Activated gamma-delta T cell (primary cell): ENCODE measurements at places on chromosomes 1 and 21.

DNA sequence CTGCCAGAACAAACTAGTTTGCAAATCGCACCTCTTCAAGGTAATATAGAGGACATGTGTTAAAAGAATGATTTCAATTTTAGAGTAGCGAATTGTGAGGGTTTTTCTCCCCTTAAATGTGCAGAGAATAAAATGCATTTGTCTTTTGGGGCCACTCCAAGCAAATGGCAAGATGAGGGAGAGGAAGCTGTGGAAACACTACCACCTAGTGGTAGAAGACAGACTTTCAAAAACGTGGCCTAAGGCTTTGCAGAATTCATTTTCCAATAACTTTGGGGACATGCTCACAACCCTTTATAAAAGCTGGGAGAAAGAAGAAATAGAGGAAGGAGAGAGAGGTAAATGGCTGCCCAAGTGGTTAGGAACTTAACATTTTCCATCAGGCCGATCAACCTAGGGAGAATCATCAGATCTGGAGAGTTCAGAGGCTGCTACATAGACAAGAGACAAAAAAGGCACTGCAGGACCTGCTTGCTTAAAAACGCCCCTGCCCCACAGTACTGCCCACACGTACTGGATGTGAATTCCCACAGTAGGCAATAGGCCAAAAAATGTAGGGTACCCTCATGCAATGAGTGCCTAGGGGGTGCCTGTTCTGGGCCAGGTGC lies 15.7 kb upstream of the RCAN1 start:
- no peak for DNase-seq

GRCh38 chr1:179828554-179829110 lies 49.0 kb downstream of the TOR1AIP2 start:
- DNase-seq, result no peak

- DNase-seq, result no peak
These were observed 16.0 kb downstream of the SLX9 start for GRCh38 chr21:44955798-44956175.

DNA sequence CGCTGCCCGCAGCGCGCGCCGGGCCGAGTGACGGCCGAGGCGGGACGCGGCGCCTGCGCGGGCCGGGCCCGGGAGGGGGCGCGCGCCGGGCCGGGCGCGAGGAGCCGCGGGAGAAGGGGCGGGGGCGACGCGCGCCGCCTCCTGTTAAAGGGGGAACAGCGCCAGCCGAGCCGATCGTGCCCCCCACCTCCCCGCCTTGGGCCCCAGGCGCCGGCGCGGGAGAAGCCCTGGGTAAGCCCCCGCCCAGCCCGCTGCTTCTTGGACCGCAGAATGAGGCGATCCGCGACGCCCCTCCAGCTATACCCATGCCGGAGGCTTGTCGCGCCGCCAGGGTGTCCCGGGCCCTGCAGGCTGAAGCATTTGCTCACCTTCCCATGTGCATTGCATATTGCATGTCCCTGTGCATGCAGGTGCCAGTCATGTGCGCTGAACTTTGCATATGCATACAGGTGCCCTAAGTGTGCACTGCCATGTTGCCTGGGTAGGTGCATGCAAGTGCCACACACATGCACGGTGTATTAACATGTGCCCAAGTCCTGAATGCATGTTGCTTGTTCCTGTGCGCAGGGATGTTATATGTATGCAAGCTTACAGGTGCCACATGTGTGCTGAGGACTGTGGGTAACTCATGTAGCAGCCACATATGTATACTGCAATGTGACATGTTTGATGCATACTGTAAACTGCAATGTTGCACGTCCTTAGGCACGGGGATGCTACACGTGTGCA lies at the start of gene ADGRB2:
TSS of gene ADGRB2 (minus strand) at position 29 of the 729 bp plus-strand sequence. CDS start 7,119 bp downstream, outside the sequence.
- peak; percentile 44 for DNase-seq

- DNase-seq, result no peak
These were observed 116.3 kb upstream of the CACYBP start for GRCh38 chr1:174883409-174883808.

- no peak for DNase-seq
These were observed 123.4 kb upstream of the LYPLAL1 start for GRCh38 chr1:219050086-219050821.

GRCh38 chr1:6129313-6129712 lies 50.8 kb downstream of the CHD5 start:
- DNase-seq, result no peak

GRCh38 chr21:45713613-45714012 lies 70.1 kb downstream of the PCBP3 start:
- DNase-seq, result no peak

- no peak for DNase-seq
These were observed 8.1 kb downstream of the TFF3 start for GRCh38 chr21:42307106-42307505.

DNA sequence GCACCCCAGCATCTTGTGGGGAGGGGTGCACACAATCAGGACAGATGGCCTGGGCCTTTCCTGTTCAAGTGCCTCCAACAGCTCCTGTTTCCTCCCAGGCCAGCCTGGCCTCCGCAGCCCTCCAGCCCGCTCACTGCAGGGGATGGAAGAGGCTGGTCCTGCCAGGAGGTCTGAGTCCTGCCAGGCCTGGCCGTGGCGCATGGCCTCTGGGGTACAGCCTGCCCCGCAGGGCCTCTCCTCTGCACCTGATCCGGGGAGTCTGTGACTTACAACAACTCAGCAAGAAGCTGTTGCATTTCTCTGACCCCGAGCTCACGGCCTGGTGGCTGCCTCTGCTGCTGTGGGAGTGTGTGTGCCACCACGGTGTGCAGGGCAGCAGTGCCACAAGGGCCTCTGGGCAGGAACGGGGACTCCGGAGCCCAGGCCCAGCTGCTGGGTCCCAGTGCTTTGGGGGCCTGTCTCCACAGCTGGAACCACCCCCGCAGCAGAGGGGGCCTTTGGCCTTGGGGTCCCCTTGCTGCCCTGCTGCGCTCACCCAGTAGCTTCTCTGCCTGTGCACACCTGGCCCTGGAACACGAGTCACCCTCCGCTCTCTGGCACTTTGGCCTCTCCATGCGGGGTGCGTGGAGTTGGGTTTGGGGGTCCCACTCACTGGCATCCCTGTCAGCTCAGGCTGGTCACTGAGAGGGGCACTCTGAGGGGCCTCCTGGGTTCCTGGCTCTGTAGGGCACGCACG lies 17.4 kb upstream of the LRRC3 start:
- DNase-seq, result no peak

GRCh38 chr1:17021896-17022295 lies 10.2 kb upstream of the ATP13A2 start:
- no peak for DNase-seq

DNA sequence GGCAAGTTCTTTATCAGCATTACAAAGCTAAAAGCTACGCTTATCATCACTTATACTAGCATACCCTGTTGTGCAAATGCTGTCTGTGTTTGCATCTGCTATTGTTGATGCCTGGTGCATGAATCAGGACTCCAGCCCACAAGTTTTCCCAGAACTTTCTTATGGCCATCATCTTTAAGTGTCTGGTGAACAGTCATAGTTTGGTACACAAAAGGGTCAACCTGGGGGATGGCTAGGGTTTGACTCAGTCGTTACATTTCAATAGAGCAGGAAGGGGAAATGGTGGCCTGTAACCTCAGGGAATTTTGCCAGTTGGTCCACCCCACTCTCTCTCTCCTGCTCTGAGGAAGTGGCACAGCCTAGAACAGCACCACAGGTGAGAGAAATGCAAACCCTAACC lies 35.4 kb downstream of the SELL start:
- no peak for DNase-seq

DNA sequence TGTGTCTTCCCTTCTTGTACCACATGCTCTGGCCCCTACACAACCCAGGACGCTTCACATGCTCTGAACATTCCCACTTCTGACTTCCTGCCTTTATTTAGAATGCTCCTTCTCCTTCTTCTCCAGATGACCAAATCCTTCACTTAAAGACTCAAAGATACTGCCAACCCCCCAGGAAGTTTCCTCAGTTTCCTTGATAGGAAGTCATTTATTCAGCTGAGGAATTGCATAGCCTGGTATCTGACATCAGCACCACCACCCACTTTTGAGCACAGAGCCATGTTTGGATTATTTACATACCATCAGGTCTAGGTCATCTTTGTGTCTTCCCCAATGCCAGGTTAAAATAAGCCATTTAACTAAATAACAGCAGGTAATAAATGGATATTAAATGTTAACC lies 42.4 kb downstream of the GFI1 start:
- no peak for DNase-seq

DNA sequence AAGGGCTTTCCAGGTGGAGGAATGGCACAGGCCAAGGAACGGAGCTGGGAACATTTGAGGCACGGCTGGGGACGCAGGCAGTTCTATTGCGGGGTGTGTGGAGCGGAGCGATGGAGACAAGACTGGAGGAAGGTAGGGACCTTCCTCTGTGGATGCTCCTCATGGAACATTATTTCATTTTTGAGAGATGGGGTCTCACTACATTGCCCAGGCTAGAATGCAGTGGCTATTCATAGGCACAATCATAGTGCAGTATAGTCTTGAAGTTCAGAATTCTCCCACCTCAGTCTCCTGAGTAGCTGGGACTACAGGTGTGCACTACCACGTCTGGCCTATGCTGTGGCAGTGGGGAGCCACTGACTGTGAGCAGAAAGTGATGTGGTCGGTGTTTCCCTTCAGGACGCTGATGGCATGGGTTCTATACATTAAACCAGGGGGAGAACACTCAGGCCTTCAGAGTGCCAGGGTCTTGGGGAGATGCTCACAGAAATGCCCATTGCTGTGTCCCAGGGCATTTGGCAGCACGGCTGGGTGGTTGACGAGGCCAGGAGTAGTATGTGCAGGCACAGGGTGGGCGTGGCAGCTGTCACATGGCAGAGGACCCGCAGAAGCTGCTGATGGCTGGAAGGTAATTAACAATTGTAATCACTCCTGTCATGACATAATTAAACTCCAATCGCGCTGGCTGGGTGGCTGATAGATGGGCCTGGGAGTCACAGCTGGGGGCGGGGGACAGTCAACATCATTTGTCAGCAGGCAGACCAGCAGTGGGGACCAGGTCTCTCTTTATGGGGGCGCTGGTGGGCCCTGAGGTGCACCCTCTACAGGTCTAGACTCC lies 40.8 kb upstream of the ACOT11 start:
- no peak for DNase-seq

DNA sequence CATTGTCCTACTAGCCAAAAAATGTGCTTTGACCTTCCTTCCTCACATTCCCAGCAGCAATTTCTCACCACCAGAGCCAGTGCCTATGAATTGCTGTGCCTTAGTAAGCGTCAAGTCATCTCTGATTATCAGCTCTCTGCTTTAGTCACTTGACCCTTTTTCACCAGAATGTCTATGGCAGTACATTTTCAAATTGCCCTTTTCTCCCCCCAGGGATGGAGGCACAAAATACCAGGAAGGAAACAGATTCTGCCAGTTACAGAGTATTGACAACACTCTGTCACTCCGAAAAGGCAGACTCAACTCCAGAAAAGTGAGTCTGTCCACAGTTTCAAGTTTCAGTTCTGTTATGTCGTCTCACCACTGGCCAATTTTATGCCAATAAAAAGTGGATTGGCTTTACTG lies 167.4 kb downstream of the TNFSF18 start:
- no peak for DNase-seq

GRCh38 chr1:177368255-177368654 lies 197.5 kb downstream of the BRINP2 start:
- no peak for DNase-seq

GRCh38 chr1:18944810-18945209 lies 11.7 kb downstream of the IFFO2 start:
- DNase-seq, result no peak

GRCh38 chr1:154151311-154151710 lies 3.6 kb downstream of the NUP210L start:
- no peak for DNase-seq

DNA sequence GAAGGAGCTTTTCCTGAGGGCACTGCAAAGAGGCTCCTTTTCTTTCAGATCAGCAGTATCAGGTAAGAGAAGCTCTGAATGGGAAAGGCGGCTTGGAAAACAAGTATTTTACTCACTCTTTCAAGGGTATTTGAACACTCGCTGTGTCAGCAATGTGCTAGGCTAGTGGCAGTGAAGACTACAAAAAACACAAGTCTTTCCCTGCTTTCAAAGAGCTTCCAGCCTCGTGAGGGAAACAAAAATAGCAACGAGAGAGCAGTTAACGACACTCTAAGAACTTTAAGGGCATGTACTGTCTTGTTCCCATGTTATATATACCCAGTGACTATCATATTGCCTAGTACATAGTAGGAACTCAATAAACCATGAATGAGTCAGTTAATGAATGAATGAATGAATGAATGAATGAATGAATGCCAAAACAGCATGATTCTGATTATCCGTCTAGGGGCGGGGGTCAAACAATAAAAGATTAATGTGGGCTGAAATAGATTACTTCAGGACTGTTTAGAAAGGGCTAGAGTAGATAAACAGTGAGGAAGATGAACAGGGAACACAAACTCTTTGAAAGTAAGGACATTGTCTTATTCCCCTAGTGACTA lies 14.2 kb upstream of the MCOLN3 start:
- DNase-seq, result no peak

- DNase-seq, result no peak
These were observed 76.0 kb upstream of the ZBTB40 start for GRCh38 chr1:22375601-22376000.

DNA sequence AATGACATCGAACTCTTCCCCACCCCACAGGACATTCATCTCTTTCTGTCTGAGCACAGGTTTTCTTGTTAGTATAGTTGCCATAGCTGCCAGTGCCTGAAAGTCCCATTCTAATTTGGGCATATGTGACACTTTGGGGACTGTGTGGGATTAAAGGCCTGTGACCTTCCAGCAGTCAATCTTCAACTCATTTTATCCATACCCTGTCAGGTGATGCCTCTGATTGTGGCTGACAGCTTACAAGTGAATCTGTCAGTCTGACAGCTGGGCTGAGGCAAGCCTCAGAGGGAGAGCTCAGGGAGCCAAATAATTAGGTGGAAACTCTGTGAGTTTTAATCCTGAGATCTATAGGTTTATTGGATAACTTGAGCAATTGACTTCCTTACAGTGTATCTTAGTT lies 29.6 kb downstream of the ZCCHC17 start:
- no peak for DNase-seq

DNA sequence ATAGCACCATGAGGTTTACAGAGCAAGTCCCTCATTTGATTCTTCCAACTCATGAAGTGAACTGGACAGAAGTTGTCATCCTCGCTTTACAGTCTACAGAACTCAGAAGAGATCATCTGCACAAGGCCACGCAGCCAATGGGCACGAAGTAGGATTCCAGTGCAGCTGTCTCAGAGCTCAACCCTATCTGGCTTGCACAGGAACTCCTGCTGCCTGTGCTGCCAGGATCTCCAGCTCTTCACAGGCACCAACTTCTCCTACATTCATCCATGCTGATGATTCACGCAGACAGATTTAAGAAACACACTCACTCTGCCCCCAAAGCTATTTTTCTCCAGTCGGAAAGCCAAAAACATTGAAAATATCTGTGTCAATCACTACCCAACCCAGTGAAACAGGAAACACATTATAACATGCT lies 157.0 kb downstream of the RERE start:
- no peak for DNase-seq

GRCh38 chr21:36156815-36157670 lies at the start of gene DOP1B:
TSS of gene DOP1B (plus strand) at chr21:36156824. CDS start at chr21:36164734, 7,910 bp downstream.
- DNase-seq, result peak; percentile 53

GRCh38 chr1:80036690-80037432 lies 1030.3 kb upstream of the ADGRL4 start:
- no peak for DNase-seq
